ENCODE measurements at places on chromosomes 7 and 10. TPM values are rescaled to one million over a fixed set of nuclear protein-coding genes. Genes with fewer than 3 reads are reported as not detected.

KLLN gene
- total RNA-seq: 1.1 TPM

WDR86 gene
- total RNA-seq: not detected

SSMEM1 gene
- total RNA-seq: not detected

OLAH gene
- total RNA-seq: 0.67 TPM

TUBAL3 gene
- total RNA-seq: 0.73 TPM

RPEL1 gene
- 0.17 TPM for total RNA-seq

SDK1 gene
- total RNA-seq: 24.5 TPM

GDF2 gene
- not detected for total RNA-seq

CDC14C gene
- total RNA-seq: 0.17 TPM

THAP5 gene
- 25.0 TPM for total RNA-seq

SEMA3A gene
- total RNA-seq: 0.83 TPM

GRM3 gene
- total RNA-seq: not detected

MMRN2 gene
- total RNA-seq: 11.5 TPM

WNT8B gene
- not detected for total RNA-seq

CPED1 gene
- total RNA-seq: 2.0 TPM

PDIA4 gene
- 189 TPM for total RNA-seq

DNAH11 gene
- total RNA-seq: 0.17 TPM

LRRC17 gene
- total RNA-seq: not detected

MEOX2 gene
- not detected for total RNA-seq

OR13A1 gene
- not detected for total RNA-seq

PYROXD2 gene
- total RNA-seq: 8.3 TPM

GNGT1 gene
- total RNA-seq: not detected
